T-helper 17 cell (primary cell): ENCODE measurements at places on chromosomes 5 and 9.

- DNase-seq: no peak
Measured at GRCh38 chr5:76790632-76791290, 28.1 kb upstream of the F2RL1 start.

GRCh38 chr9:128321343-128321742, 904 bp downstream of the TRUB2 start:
- no peak for DNase-seq

- DNase-seq: no peak
Measured at GRCh38 chr9:112496074-112496722, 9.6 kb downstream of the KIAA1958 start.

GRCh38 chr5:112983363-112983762, 6.8 kb downstream of the DCP2 start:
- no peak for DNase-seq

- no peak for DNase-seq
Measured at GRCh38 chr9:138025908-138026307, 148.3 kb downstream of the CACNA1B start.

- DNase-seq: no peak
Measured at GRCh38 chr9:14313378-14313940, 482 bp downstream of the NFIB start.

- no peak for DNase-seq
Measured at GRCh38 chr5:151819830-151820229, 48.1 kb downstream of the G3BP1 start.
